ENCODE measurements at places on chromosomes 11 and 22. TPM values are rescaled to one million over a fixed set of nuclear protein-coding genes. Genes with fewer than 3 reads are reported as not detected.
A peak's percentile ranks its signal among the peaks of the same experiment; 100 is the strongest.

DNA sequence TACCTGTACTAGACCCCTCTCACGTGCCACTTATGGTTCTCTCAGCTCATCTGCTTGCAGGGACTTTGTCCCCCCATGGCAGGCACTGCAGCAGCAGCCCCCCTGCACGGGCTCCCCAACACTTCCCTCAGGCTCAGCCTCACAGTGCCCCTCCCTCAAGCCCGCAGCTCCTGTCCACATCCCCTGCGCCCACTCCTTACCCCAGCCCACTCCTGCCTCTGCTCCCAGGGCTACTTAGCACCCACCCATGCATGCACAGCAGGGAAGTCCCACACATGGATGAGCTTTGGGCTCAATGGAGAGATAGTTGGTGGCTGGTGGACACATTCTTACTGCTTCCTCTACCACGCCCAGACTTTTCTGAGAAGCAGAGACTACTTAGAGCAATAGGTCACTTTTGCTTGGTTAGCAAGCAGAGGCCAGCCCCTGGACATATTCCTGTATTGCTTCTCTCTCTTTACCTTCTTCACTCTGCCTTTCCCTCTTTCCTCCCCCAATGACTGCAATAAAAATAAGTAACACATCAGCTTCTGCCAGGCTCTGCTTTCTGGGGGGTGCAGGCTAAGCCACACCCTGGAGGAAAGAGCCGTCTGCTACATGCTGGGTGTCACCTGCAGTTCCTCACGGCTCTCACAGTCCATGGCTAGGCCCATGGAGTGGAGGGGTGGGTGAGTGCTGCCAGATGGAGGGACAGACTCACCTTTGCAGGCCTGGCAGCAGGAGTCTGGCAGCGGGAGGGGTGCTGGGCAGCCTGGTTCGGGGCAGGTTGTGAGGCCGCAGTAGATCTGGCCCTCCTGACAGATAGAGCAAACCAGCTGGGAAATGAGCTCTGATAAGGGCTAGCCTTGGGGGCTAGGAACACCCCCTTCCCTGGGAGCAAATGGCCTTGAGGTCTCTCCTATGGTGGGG, 23.4 kb downstream of the CHRDL2 start:
- H3K4me1 ChIP-seq = no peaks in the 10 kb centered on the region
- no peak for DNase-seq
- no peak overlapping the region for H3K4me3 ChIP-seq
- no peak overlapping the region for H3K27ac ChIP-seq

DNA sequence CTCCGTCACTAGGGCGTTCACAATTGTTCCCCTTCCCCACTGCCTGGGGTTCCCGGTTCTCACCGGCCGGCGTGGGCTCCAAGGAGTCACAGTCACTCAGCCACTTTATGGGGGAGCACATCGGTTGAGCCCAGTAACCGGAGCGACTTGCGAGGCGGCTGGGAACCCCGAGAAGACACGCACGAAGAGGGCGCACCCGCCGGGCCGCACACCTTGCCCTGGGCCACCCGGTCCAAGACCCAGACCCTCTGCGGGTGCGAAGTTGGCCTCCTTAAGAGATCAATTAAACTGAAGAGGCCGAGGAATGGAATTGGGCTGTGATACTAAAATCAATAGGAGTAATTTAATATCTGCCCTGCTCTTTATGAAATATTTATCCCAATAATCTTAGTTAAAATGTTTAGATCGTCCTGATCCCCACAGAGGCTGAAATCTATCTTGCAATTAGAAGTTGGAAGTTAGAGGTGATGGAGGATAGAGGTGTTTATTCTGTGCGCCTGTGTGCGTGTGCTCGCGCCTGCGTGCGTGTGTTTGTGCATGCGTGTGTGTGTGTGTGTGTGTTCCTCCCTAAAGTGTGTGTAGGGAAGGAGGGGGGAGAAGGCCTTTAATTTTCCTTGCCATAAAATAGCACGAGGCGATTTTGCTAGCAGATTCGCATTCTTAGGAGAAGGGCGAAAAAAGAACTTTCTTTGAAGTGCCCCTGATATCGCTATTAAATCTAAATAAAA, 954 bp upstream of the MN1 start:
- peak overlapping the region; percentile 76 for H3K27ac ChIP-seq
- H3K27me3 ChIP-seq = peaks cover 64% of the 10 kb centered on the region
- peaks cover 29% of the 10 kb centered on the region for H3K4me1 ChIP-seq
- H3K36me3 ChIP-seq = no peaks in the 10 kb centered on the region

DNA sequence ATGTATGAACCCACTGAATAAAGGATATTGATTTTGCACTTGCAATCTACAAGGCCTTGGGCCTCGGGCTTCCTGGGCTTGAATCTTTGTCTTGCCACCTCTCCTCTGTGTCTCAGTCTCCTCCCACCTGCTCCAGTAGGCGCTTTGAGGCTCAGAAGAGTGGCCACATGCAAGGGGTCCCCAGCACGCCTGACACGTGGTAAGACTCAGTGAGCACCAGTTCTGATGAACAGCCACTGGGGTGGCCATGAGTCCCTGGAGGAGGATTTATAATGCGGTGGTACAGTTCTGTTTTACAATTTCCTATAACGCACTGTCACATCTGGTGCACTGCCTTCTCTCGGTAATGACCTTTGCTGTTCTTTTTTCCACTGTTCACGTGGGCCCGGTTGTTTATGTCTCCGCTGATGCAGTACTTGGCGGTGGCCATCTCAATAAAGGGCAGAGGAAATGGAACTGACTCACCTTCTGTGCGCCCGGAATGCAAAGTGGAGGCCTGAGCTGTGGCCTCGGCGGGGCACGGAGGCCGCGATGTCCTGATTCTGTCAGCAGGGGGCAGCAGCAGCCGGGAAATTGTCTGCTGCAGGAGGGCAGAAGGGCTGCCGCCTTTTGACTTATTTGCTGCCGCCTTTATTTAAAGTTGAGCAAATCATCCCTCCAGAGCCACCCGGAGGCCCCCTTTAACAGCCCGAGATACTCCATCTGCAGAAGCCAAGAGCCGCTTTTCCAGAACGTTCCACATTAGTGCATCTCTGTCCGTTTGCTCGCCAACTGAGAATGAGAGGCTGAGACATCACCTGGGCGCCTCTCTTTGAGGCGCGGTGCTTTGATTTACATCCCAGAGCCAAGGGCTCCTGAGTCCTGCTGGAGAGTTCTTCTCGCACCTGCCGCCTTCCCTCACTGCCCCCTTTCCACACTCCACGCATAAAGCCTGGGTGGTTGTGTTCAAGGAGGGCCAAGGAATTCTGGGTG, 6.0 kb upstream of the IFT27 start:
- H3K4me3 ChIP-seq = no peak overlapping the region
- H3K36me3 ChIP-seq = no peaks in the 10 kb centered on the region
- no peaks in the 10 kb centered on the region for H3K4me1 ChIP-seq
- H3K27me3 ChIP-seq = peaks cover 2% of the 10 kb centered on the region
- peak overlapping the region; percentile 33 for H3K27ac ChIP-seq

DNA sequence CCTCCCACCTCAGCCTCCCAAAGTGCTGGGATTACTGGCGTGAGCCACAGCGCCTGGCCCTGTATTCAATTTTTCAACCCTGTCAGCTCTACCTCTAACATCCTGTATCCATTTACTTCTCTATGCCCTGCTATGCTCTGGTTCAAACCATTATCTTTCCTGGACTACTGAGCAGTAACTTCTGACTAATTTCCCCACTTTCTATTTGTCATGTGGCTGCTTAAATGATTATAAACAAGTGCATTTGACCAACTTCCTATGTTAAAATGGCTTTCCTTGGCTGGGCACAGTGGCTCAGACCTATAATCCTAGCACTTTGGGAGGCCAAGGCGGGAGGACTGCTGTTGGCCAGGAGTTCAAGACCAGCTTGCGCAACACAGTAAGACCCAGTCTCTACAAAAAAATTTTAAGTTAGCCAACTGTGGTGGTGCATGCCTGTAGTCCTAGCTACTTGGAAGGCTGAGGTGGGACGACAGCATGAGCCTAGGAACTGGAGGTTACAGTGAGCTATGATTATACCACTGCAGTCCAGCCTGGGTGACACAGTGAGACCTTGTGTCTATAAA, 2.1 kb downstream of the MED19 start:
- no peak overlapping the region for H3K27ac ChIP-seq
- no peaks in the 10 kb centered on the region for H3K36me3 ChIP-seq
- H3K4me3 ChIP-seq = no peak overlapping the region
- no peak for DNase-seq

GRCh38 chr11:63262547-63262946, 19.1 kb upstream of the SLC22A25 start:
- peaks cover 16% of the 10 kb centered on the region for H3K27me3 ChIP-seq
- H3K36me3 ChIP-seq = no peaks in the 10 kb centered on the region
- H3K4me3 ChIP-seq = no peak overlapping the region
- no peak overlapping the region for H3K27ac ChIP-seq

- H3K4me3 ChIP-seq = no peak overlapping the region
- no peaks in the 10 kb centered on the region for H3K27me3 ChIP-seq
- no peak overlapping the region for H3K27ac ChIP-seq
- H3K36me3 ChIP-seq = no peaks in the 10 kb centered on the region
Measured at GRCh38 chr22:35315141-35315854, 15.6 kb downstream of the TOM1 start.

GLYAT gene
- not detected for total RNA-seq

Measured in transverse colon (tissue), 4 donors.